NCI-H2171 (cell line): ENCODE measurements at places on chromosomes 7 and 10.

DNA sequence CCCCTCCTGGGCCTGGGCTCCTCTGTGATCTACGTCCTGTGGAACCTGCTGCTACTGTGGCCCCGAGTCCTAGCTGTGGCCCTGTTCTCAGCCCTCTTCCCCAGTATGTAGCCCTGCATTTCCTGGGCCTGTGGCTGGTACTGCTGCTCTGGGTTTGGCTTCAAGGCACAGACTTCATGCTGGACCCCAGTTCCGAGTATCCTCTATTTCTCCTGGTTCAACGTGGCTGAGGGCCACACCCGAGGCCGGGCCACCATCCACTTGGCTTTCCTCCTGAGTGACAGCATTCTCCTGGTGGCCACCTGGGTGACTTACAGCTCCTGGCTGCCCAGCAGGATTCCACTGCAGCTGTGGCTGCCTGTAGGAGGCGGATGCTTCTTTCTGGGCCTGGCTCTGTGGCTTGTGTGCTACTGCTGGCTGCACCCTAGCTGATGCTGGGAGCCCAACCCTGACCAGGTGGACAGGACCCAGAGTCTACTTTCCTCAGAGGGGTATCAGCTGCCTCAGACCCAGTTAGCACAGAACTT, 37.8 kb upstream of the MMD2 start:
- DNase-seq, result no peak

GRCh38 chr7:72447465-72448204, 35.5 kb upstream of the CALN1 start:
- no peak for DNase-seq

DNA sequence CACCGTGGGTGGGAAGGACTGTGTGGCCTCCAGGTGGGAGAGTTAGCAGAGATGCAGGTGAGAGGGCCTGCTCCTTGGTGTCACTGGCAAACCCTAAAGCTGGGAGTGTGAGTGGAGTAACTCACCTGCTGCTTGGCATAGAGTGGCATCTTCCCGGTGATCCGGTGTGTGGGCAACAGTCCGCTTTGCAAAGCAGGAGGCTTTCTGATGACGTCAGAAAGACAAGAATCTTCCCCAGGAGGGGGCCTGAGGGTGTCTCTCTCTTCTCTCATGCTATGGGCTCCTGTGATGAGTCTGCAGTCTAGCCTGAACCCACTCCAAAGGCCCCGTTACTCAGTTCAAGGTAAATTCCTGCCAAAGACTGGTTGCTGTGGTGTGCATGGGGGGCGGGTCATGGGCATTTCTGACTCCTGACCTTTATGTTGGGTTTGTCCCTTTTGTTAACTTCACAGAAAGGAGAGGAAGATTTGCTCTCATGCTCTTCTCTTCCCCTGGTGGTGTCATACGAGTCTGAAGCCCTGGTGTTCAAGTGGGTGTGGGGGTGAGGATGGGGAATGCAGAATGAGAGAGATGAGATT, 187.9 kb downstream of the GATA3 start:
- no peak for DNase-seq

DNA sequence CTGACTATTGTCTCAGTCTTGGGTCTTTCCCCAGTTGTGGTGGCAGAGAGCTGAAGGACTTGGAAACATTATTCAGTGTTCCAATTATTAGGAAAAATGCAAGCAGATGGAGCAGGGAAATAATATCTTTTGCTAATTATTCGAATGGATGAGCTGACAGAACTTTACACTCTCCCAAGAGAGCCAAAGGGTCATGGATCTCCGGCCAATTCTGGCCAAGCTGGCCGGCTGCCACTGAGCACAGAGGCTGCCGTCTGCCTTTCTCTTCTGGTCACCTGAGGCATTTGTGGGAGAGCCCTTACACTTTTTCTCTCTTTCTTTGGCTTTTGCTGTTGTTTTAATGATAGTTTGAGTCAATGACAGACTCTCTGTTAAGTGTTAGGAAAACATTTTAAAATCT, 22.2 kb upstream of the CNTNAP2 start:
- DNase-seq, result no peak

DNA sequence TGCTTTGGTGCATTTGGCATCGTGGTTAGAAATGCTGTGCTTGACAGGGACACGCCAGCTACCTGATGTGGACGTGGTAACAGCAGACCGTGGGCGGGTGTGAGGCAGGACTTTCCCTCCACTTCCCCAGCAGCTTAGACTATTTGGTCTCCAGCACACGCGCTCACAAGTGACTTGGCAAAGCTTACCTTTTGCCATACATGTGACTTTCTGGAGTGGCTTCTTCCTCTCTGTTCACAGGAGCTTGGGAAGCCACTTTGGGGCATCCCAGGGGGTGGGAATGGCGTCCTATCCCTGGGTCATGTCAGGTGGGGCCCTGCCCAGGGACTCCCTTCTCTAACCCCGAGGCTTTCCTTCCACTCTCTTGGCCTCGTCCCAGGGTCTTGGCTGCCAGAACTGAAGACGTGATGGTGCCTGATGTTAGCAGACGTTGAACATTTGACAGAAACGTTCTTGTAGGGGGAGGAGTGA, 228.7 kb upstream of the KLF6 start:
- no peak for DNase-seq

- no peak for DNase-seq
These were observed 1.4 kb downstream of the EPHB4 start for GRCh38 chr7:100825751-100826513.

DNA sequence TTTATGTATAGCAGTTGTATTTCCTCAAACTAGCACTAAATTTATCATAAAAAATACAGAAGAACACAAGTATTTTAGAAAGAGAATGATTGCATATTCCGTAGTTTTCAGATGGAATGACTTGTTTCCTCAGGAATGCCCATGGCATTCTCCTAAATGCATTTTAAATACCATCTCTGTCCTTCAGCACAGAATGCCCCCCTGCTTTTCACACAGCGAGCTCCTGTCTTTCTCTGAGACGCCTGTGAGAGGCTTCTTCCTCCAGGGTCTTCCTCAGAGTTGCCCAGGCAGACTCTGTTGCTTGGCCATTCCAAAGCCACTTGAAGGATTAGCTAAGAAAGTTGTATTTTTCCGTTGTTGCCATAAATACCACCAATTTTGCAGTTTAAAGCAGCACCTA, 10.1 kb downstream of the LANCL2 start:
- DNase-seq, result no peak

DNA sequence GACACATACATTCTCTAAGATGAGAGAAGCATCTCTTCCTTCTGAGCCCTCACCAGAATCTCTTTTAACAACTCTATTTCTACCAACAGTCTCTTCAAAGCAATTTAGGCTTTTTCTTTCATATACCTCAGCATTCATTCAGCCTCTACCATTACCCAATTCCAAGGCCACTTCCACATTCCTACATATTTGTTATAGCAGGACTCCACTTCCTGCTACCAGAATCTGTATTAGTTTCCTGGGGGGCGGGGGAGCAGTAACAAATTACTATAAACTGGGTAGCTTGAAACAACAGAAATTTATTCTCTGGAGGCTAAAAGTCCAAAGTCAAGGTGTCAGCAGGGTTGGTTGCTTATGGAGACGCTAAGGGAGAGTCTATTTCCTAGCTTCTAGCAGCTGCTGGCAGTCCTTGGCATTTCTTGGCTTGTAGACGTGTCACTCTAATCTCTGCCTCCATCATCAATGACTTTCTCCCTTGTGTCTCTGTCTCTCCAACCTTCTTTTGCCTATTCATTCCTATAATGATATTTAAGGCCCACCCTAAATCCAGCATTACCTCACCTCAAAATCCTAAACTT, 7.4 kb downstream of the PRPS1L1 start:
- DNase-seq, result no peak

DNA sequence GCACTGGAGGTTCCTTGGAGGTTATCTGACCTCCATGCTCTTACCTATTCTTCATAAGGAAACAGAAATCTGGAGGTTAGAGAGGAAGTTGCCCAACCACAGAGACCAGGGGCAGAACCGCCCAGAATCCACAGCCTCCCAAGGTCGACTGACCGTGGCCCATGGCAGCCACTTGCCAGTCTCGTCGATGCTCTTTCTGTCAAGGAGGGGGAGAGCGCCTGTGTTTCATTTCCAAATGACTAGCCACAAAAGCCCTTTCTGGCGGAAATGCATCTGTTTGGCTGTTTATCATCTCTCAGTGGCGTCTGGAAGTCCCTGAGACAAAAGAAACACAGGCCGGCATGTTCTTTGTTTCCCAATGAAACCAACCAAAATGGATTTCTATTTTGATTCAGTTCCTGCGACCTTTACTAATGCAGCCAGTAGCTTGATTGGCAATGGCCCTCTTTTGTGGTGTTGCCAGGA, 2.9 kb downstream of the RAMP3 start:
- no peak for DNase-seq

DNA sequence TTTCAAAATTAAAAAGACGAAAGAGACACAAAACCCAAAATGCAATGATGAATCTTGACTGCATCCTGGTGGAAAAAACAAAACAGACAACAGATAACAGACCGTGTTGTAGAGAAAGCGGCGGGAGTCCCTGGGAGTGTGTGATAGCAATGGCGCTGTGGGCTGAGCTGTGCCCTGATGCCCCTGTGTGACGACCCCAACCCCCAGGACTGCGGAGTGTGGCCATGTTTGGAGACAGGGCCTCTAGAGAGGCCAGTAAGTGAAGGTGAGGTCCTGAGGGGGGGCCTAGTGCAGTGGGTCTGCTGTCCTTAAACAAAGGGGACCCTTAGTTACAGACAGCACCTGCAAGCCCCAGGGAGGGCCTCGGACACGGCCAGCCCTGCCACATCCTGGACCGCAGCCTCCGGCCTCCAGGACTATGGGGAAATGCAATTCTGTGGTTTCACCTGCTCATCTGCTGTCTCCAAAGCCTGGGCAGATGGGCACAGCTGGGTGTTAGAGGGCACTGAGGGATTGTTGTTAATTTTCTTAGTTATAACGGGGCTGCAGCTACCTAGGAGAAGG, 277.7 kb downstream of the DNAJB6 start:
- DNase-seq, result no peak
